Stimulated activated CD4-positive, alpha-beta T cell treated with anti-CD3 and anti-CD28 coated beads, Interleukin-2, amount 100 ng/mL, for 4 hours (primary cell): ENCODE measurements at places on chromosomes 6 and 20.

GRCh38 chr20:24672181-24672880 lies 202.9 kb downstream of the SYNDIG1 start:
- DNase-seq: no peak

- no peak for DNase-seq
These were observed 536.7 kb upstream of the IMPG1 start for GRCh38 chr6:76609160-76609559.

GRCh38 chr6:138145402-138145801 lies 16.3 kb upstream of the ARFGEF3 start:
- no peak for DNase-seq

GRCh38 chr6:74979065-74979766 lies 226.6 kb downstream of the COL12A1 start:
- no peak for DNase-seq

DNA sequence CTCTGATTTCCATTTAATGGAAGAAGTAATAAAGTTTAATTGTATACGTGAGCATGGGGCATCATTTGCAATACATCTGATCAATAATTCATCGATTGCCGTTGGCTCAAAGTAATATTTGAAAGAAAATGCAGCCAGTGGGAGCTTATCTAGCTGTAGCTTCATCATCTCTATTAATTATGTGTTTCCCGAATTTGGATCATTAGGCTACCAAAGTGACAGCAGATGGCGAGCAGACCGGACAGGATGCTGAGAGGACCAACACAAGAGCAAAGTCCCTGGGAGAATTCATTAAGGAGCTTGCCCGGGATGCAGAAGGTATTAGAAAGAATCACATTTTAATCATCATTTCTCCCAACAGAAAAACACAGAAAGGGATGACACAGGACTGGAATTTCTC lies 327.1 kb downstream of the ARHGAP18 start:
- DNase-seq: no peak

DNA sequence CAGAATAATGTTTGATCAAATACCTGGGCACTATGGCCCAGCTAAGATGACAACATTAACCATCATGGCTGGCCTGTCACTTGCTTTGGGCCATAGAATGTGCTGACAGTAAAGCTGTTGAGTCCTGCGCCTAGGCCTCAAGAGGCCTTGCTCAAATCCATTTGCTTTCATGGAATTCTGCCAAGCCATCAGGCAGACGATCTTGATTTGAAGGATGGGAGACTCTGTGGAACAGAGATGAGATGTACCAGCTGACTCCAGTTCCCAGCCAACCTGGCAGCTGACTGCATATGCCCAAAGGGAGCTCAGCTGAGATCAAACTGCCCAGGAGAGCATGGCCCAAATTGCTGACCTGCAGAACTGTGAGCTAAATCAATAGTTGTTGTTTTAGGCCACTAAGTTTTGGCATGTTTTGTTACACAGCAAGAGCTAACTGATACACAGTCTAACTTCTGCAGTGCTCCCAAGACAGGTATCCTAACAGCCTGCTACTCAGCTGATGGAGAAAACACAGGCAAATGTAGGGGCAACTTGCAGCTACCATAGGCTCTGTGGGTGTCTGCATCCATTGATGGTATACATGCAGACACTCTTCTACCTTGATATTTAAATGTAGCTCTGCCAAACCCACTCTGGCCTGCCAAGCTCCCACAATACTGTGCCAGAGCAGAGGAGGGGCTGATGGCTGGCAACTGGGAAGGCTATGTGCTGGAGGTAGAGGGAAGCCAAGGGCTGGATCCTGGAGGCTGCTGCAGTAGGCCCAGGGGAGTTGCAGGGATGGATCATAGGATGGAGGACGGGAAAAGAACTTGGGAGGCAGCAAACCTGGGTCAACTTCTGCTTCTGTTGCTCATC lies 55.2 kb upstream of the RNF24 start:
- no peak for DNase-seq

GRCh38 chr6:132651062-132651461 lies 7.9 kb downstream of the TAAR1 start:
- no peak for DNase-seq

- no peak for DNase-seq
These were observed 45.9 kb downstream of the PLAGL1 start for GRCh38 chr6:143961886-143962878.

GRCh38 chr20:10611357-10611756 lies 62.4 kb downstream of the JAG1 start:
- DNase-seq: no peak

DNA sequence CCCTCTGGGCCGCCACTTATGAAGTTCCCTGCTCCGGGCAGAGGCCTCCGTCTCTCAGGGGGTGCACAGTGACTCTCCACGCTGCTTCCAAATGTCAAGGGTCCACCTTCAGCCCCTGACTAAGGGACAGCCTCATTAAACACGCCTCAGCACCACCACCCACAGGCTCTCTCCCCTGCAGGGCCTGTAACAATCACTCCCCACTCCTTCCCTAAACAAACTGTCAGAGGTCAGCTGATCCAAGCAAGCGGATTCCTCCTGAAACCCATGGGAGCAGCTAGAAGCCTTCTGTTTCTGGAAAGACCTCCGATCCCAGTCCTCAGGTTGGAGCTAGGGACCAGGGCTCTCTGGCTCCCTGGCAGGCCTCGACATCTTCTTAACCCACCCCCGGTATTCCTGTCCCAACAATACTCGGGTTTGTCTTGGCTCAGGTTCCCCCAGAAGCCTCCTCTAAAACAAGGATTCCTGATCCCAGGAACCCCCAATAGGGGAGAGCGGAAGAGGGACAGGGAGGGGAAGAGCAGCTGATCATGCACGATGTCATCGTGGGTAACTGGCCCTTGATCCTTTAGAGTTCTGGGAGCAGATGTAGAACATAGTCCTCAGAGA lies 181.0 kb downstream of the ZNF217 start:
- DNase-seq: no peak

GRCh38 chr6:112717856-112718255 lies 370.7 kb downstream of the RFPL4B start:
- DNase-seq: no peak

DNA sequence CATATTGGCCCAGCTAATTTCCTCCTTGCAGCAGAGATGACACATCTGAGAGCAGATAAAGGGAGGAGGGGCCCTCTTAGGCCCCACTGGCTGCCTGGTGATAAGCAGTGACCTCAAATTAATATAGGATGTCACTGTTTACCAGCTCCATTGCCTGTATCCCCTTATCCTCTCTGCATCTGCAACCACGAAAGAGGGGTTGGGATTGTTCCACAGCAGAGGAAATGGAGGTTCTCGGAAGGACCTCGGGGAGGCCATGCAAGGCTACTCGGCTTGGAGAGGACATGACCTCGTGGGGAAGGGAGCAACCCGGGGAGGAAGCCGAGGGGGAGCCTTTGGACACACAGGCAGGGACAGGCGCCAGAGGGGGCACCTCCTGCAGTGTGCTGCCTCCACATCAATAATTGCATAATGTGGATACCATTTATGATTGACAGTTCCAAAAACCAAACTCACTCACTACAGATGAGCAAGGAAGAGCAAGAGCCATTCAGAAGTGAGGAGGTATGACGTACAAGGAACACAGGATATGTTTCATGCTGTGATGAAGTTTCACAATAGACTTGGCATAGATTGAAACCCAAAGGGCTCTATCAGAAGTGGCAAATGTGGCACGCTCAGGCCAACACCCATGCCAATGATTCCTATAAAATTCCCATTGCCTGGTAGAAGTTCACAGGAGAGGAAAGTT lies 177.2 kb upstream of the RNF24 start:
- DNase-seq: no peak

DNA sequence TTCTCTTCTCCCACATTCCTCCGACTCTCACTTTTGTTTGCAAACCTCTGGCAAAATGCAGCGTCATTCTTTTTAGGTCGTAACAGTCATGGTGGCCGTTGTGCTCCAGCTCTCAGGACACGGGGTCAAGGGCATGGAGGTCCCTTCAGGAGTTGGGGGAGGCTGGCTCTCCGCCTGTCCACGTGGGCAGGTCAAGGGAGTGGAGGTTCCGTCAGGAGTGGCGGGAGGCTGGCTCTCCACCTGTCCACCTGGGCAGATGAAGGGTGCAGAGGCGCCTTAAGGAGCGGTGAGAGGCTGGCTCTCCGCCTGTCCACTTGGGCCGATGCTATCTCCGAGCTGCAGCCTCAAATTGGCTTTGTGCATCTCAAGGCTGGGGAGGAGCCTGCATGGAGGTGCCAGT lies 98.0 kb downstream of the ERMARD start:
- no peak for DNase-seq

DNA sequence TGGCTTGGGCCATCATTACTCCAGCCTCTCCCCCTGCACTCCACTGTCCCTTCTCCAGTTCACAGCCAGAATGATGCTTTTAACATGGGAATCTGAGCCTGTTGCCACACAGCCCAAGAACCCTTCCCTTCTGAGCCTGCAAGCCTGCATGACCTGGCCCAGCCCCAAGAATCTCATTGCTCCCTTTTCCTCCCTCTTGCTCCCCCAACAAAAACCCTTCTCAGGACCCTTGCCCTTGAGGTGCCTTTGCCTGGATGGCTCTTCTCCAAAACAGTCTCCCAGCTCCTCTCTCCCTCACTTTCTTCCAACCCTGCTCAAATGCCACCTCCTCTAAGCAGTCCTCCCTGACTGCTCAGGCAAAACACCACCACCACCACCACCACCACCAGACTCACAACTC lies 157.2 kb downstream of the ANKRD60 start:
- no peak for DNase-seq

GRCh38 chr6:53119772-53120409 lies 28.8 kb downstream of the GCM1 start:
- no peak for DNase-seq

DNA sequence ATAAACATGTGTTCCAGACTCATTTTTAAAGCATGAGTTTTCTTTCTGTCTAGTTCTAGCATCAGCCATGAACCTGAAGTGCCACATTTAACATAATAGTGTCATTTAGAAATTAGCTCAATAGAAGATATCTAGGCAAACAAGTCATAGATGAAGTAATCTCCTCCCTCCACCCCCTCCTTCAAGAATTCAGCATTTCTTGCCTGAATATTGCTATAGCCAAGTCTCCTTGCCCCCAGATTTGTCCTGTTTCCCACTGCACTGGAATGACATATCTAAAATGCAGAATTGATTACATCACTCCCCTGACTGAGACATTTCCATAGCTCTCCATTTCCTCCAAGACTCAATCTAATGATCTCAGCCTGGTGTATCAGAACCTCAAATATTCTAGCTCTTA lies 134.9 kb upstream of the BACH2 start:
- no peak for DNase-seq

- no peak for DNase-seq
These were observed 56.6 kb upstream of the TRAF3IP2 start for GRCh38 chr6:111662072-111662793.

DNA sequence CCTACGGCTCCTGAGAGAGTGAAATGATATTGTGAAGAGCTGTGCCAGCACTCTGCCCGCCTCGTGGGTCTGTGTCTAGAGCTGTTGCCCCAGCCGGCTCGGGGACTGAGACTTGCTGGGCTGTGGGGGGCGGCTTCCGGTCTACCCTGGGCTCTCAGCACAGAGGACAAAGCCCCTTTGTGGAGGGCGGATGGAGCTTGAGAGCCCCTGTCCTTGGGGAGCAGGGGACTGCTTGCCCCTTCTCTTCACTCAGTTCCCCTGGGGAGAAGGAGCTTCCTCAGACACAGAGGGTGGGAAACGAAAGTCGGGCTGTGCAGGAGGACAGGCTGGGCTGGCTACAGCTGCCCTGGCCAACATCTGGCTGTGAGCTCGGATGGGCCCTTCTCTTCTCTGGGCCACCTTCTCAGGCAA lies 11.0 kb downstream of the SRC start:
- no peak for DNase-seq

DNA sequence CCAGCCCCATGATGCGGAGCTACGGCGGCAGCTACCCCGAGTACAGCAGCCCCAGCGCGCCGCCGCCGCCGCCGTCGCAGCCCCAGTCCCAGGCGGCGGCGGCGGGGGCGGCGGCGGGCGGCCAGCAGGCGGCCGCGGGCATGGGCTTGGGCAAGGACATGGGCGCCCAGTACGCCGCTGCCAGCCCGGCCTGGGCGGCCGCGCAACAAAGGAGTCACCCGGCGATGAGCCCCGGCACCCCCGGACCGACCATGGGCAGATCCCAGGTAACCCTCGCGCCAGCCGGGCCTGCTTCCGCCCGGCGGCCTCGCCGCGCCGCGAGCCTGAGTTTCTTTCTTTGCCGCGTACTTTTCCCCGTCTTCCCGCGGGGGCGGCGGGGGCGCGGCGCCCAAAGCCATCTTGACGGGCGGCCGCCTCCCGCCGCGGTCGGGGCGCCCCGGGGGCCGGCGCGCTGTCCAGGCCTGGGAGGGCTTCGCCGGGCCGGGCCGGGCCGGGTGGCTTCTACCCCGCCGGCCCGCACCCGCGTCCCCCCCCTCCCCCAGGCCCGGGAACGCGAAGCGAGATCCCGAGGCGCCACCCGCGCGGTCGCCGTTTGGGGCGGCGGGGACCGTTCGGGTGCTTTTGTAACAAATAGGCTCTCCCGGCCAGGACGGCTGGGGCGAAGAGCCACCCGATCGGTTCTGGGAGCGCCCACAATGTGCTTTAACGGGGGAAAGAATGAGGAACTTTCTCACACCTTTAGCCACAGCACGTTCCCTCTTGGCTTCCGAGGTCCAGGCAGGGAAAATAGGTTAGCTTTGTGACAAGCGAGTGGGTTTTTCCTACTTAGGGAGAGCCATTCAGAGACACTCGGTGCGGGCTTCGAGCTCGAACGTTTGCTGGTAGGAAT lies 2.3 kb downstream of the ARID1B start:
- DNase-seq: peak; percentile 40
